ENCODE measurements at places on chromosomes 16 and 17. TPM values are rescaled to one million over a fixed set of nuclear protein-coding genes. Genes with fewer than 3 reads are reported as not detected.

The GNG13 gene
- not detected for total RNA-seq

The CLEC18B gene
- 4.2 TPM for total RNA-seq

GRCh38 chr17:48429638-48430586 is at the start of gene SKAP1:
SKAP1 (minus strand) TSS chr17:48430214.
- H3K27me3 ChIP-seq: no peaks in the 10 kb centered on the region
- H3K27ac ChIP-seq: peak within 1 kb of the TSS; percentile 99
- peak; percentile 41 for DNase-seq

GRCh38 chr16:783404-784161 is 4.6 kb downstream of the RPUSD1 start:
- no peaks in the 10 kb centered on the region for H3K36me3 ChIP-seq
- no peaks in the 10 kb centered on the region for H3K27me3 ChIP-seq
- DNase-seq: no peak
- H3K4me3 ChIP-seq: no peak overlapping the region
- H3K27ac ChIP-seq: no peak overlapping the region

DNA sequence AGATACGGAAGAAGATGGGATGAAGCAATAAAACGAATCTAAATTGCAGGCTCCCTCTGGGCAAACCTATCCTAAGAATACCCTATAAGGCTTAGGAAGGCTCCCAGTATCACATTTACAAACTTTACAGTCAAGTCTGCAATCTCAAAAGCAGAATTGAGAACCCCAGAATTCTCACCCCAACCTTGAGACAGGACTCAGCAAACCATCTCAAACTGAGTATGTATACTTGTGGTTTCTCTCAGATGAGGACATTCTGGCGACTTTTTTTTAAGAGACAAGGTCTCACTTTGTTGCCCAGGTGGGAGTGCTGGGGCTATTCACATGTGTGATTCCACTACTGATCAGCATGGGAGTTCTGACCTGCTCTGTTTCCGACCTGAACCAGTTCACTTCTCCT is 19.3 kb upstream of the ITGA2B start:
- H3K36me3 ChIP-seq: peaks cover 54% of the 10 kb centered on the region
- no peak overlapping the region for H3K27ac ChIP-seq
- no peaks in the 10 kb centered on the region for H3K4me1 ChIP-seq
- no peak for DNase-seq
- no peak overlapping the region for H3K4me3 ChIP-seq
- H3K27me3 ChIP-seq: no peaks in the 10 kb centered on the region

DNA sequence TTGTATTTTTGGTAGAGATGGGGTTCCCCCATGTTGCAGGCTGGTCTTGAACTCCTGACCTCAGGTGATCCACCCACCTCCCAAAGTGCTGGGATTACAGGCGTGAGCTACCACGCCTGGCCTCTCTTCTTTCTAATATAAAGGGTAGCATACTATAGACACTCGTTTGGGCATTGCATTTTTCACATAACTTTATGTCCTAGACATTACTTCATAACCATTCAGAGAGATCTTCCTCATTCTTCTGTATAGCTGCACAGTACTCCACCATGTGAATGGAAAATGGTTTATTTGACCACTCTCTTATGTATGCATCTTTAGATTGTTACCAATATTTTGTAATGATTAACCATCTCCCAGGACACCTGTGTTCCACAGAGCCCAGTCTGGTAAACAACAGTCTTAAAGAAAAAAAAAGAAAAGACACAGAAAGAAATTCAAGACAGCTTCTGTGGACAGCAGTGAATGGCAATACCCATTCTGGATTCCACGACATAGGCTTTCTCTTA is 42.1 kb downstream of the TK2 start:
- no peak for DNase-seq
- no peak overlapping the region for H3K4me3 ChIP-seq
- peaks cover 15% of the 10 kb centered on the region for H3K4me1 ChIP-seq
- H3K27me3 ChIP-seq: no peaks in the 10 kb centered on the region
- no peak overlapping the region for H3K27ac ChIP-seq

- DNase-seq: no peak
- H3K36me3 ChIP-seq: no peaks in the 10 kb centered on the region
- peaks cover 23% of the 10 kb centered on the region for H3K4me1 ChIP-seq
- H3K27ac ChIP-seq: peak overlapping the region; percentile 92
- peak overlapping the region; percentile 33 for H3K4me3 ChIP-seq
- no peaks in the 10 kb centered on the region for H3K27me3 ChIP-seq
These were observed 10.7 kb upstream of the LITAF start for GRCh38 chr16:11597235-11598095.

GRCh38 chr17:76199469-76199868 is 40.8 kb downstream of the RNF157 start:
- no peaks in the 10 kb centered on the region for H3K27me3 ChIP-seq
- DNase-seq: peak; percentile 70

DNA sequence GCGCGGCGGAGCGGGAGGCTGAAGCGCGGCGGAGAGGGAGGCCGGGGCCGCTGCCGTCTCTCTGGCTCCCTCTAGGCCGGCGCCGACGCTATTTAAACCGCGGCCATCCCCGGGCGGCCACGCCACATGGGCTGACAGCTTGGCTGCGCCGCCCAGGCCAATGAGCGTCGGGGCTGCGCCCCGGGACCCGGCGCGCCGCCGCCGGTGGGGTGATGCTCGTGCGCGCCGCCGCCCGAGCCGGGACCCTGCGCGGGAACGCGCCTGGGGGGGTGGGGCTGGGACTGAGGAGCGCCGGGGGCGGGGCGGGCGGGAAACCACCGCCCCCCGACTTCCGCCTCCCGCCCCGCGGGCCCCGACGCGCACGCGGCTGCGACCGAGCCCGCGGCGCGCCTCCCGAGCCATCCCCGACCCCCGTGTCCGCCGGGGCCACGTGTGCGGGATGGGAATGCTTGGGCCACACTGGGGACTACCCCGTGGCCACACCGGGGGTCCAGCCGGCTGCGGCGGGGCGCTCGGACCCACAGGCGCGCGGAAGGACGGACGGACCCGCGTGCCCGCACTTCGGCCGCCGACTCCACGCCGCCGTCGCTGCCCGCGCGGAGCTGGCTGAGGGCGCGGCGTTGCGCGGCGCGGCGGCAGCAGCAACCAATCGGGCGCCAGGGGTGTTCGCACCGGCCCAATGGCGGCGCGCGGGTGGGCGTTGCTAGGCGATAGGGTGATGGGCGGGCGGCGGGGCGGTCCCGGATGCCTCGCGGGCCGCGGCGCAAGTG is at the start of gene FASN:
TSS of gene FASN (minus strand) at position 68 of the 770 bp plus-strand sequence. CDS start 1,791 bp downstream, outside the sequence.
- peak; percentile 93 for DNase-seq
- no peaks in the 10 kb centered on the region for H3K27me3 ChIP-seq
- H3K36me3 ChIP-seq: peaks cover 2% of the 10 kb centered on the region
- peaks cover 6% of the 10 kb centered on the region for H3K4me1 ChIP-seq
- H3K27ac ChIP-seq: peak within 1 kb of the TSS; percentile 68
- H3K4me3 ChIP-seq: peak within 1 kb of the TSS; percentile 77
